ENCODE measurements at places on chromosomes 12 and 14.

GRCh38 chr14:90645842-90646443 lies 170.3 kb downstream of the TTC7B start:
- DNase-seq = no peak

DNA sequence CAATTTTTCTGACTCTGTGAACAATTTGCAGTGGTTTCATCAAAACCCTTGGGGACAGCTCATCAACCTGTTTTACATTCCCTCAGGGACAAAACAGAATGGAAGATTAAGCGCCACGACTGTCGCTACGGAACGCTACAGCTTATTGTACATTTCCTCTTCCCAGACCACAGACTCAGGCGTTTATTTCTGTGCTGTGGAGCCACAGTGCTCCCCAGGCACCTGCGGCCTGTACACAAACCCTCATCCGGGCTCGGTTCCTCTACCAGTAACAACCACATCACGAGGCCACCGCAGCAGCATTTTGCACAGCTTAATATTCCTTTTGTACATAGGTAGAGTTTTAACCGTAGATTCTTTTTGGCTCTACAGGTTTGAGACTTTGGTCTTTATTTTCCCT lies 397.4 kb upstream of the OR4E1 start:
- peak; percentile 89 for DNase-seq

DNA sequence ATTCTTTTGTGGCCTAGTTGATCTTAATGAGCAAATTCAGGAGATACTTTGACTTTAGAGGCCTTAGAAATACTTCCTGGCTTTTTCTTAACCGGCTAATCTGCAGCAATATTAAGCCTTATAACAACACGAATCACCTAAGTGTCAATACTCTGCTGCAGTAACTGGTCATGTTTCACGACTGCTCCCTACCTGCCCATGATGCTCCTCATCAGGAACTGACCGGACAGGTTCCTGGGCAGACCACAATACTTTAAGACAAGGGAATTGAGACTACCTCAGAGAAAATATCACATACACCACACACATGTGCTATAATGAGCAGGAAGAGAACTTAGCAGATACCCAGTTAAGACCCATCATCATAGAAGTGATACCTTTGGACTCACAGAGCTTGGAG lies 211.9 kb upstream of the BMP4 start:
- DNase-seq = no peak

GRCh38 chr14:70332015-70332414 lies 27.5 kb downstream of the COX16 start:
- DNase-seq = no peak

DNA sequence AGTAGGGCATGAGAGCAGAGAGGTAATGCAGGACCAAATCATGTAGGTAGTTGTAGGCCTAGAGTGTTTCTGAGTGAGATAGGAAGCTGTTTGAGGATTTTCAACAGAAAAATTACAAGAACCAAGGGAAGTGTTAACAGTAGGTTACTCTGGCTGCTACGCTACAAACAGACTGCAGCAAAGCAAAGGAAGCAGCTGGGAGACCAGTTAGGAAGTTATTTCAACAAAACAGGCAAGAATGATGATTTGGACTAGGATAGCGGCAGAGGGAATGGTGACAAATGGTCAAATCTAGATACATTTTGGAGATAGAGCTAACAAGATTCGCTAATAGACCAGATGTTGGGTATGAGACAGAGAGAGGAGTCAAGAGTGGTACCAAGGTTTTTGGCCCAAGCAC lies 26.8 kb downstream of the MRPL42 start:
- DNase-seq = no peak

DNA sequence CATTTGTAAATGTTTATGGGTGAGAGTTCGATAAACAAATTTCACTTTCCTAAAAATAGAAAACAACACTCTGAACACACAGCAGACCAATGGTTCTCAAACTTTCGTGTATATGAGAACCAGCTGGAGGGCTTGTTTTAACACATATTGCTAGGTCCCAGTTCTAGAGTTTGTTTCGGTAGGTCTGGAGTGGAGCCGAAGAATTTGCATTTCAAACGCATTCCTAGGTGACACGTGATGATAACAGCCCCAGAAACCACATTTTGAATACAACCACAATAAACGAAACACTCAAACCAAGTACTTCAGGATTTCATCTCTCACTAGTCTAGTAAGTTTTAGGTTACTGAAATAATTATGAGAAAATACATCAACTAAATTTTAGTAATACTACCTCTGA lies 17.1 kb downstream of the SEC23A start:
- no peak for DNase-seq

DNA sequence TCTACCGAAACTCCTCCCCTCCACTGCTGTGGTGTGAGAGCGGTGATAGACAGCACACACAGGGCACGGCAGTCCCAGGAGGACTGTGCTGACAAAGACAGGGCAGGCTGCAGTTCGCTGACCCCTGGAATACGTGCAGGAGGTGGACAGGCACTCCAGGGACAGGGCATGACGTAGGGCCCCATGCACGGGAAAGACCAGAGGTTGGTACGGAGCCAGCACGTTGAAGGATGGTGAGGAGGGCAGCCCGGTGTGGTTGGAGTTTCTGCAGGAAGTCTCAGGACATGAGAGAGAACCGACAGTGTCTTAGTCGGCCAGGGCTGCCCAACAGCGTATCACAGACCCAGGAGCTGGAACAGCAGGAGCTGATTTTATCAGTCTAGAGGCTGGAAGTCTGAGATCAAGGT lies 254.2 kb upstream of the FKBP4 start:
- DNase-seq = no peak

- no peak for DNase-seq
Observed at GRCh38 chr12:77625441-77625840, 205.3 kb upstream of the NAV3 start.

- DNase-seq = no peak
Observed at GRCh38 chr12:74563927-74564326, 26.3 kb downstream of the ATXN7L3B start.

GRCh38 chr12:123253641-123254459 lies 17.8 kb downstream of the CDK2AP1 start:
- no peak for DNase-seq

DNA sequence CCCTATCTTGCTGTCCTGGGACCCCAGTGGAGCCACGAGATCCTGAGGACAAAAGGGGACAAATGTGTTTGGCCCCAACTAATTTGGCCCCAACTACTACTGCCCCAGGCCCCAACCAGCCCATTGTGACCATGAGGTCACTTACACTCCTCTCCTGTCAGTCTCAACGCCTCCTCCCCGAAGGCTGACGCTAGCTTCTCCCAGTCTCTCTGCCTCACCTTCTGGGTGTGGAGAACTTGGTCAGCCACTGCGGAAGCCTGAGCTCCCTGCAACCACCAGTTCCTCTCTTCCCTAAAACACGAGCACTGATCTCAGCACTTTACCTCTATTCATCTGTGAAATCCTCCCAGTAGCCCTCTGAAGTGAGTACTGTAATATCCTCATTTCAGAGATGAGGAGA lies 13.3 kb downstream of the FAM181A start:
- DNase-seq = no peak

- DNase-seq = peak; percentile 51
Observed at GRCh38 chr12:6326316-6327228, 15.3 kb downstream of the TNFRSF1A start.

GRCh38 chr14:101721111-101721510 lies 40.4 kb upstream of the PPP2R5C start:
- DNase-seq = no peak

Data from GDM1 (cell line).